ENCODE measurements at places on chromosomes 4 and X.

GRCh38 chr4:628311-628741 is 3.0 kb downstream of the PDE6B start:
- DNase-seq, result no peak

- no peak for DNase-seq
Observed at GRCh38 chr4:168550064-168550766, 53.4 kb downstream of the PALLD start.

DNA sequence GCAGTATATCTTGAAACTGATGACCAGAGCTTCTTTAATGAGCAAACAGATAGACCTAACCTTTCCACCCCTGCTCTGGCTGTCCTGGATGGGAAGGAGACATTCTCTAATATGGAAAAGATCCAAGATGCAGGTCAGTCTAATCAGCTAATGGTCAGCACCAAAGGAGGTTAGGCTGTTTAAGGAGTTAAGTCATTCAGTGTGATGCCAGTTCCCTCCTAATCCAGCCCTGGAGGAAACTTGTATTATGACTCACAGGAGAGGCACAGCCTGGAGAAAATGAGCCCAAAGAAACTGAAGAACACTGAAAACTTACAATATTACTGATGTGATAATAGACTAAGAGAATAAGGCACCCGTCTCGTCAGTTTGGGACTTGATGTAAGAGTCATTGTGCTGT is 323.0 kb downstream of the HNRNPD start:
- DNase-seq, result no peak

- DNase-seq, result no peak
Observed at GRCh38 chr4:73311428-73311827, 52.8 kb upstream of the ANKRD17 start.

DNA sequence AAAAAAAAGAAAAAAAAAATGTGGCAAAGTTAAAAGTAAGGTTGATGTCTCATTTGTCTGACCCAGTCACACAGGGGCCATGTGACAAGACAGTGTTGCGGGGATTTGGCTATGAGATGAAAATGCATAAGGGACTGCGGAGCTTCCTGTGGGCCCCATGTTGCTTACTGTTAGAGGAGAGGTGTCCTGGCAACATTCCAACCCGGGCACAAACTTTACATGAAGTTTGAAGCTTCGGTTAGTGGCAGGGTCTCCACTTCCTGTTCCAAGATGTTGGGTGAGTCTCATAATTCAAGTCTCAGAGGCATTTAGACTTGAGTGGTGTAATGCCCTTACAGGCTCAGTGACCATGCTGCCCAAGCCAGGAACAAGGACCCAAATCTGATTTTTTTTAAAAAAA is 111.3 kb downstream of the MAML3 start:
- no peak for DNase-seq

DNA sequence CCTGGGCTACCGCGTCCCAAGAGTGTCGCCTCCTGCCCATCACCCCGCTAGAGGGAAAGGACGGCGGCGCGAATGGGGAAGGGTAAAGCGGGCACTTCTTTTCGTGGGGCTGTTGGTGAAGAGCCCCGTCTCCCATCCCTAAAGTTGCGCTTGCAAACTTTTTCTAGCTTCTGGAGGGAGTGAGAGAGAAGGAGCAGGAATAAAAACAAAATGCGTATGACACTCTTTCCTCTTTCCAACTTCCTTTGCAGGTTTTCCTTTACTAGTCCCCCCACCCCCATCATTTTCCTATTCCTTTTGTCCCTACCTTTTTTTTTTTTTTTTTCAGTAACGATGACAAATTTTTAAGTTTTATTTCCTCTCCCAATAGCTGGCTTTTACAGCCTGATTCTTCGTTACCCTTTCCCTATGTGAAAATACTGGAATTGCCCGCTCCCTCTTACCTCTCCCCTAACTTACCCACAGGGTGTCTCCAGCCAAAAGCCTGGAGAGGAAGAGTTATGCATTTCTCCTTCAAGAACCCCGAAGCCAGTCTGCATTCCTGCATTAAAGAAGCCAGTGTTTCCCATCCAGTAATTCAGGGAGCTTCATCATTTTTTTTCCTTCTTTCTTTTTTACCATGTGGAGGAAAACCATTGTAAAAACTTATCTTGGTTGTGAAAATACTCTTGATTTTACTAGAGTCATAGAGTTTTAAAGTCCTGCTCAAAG is 613 bp upstream of the ARSJ start:
- no peak for DNase-seq

GRCh38 chr4:120773641-120774040 is 148.9 kb downstream of the PRDM5 start:
- DNase-seq, result no peak

DNA sequence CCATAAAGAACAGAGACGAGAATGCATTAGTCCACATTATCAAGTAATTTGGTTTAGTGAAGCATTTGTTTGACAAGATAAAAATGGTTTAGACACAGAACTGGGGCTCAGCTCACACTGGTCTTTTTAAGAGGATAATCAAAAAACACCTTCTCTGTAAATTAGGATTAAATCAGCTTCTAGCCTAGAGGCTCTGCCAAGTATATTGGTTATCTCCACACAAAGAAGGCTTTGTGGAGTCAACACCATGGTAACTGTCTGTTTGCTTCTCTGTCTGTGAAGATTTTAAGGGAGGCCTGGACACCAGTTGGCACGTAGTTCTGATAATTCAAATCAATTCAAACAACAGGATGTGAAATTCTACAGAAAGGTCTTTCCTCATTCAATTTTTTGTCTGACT is 687.0 kb downstream of the DMD start:
- no peak for DNase-seq

DNA sequence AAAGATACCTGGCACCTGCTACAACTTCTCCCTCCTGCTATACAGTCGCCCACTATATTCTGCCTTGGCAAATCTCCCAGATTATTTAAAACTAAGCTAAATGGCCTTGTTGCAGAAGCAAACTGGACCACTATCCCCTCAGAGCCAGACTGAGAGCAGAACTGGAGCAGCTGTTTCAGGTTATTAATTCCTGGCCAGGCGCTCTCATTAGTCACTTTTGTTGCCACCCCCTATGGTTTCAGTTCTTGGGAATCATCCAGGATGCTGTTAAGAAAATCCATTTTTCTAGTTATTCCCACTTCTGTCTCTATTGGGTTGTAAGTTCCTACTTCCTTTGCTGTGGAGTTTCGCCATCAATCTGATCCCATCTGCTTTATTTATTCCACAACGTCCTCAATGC is 30.1 kb downstream of the ADGRA3 start:
- no peak for DNase-seq

GRCh38 chrX:2632533-2633504 is 58.3 kb upstream of the CD99 start:
- no peak for DNase-seq

- DNase-seq, result no peak
Observed at GRCh38 chr4:95869961-95870500, 30.1 kb downstream of the PDHA2 start.

DNA sequence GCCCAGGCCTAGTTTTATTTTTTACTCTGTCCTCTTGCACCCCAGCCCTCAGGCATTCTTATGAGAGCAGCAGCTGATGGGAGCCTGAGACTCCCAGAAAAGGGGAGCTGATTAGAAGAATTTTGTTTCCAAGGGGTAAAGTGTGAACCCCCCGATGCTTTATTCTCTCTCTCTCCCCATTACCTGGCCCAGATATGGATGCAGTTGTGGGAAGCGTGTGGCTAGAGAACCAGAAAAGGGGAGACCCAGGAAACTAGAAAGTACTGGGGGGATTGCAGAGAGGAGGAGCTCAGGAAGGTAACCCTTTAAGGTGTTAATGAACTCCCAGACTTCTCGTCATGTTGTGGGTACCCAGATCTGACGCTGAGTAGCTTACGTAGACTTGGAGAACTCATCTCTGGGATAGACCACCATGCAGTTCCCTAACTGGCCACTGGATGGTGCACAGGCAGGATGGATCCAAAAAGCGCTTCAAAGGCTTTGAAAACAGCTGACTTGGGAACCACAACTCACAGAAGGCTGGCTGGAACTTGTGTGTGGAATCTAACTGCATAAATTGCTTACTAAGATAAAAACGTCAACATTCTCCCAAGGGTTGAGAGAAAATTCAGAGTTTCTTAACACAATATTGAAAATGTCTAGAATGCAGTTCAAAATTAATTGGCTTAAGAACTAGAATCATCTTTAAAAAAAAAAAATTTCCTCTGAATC is 64.7 kb downstream of the TBC1D14 start:
- DNase-seq, result peak; percentile 76

DNA sequence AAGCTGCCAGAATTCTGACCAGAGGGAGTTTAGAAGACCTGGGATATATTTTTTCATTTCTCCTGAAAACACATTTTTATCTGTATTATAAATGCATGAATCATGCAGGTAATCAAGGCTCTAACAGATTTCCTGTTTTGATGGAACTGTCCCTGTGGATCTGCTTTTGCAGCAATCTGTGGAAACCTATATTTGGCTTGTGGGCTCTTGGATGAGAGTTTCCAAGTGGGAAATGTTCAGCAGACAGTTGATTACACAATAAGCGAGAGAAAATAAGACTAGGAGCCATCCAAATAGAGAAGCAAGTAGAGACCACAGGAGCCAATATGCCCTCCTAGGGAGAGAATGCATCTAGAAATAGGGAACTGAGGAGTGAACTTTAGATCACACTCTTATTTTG is 105.0 kb downstream of the NDST3 start:
- DNase-seq, result no peak

- DNase-seq, result no peak
Observed at GRCh38 chr4:185809121-185809520, 2.9 kb downstream of the SORBS2 start.

DNA sequence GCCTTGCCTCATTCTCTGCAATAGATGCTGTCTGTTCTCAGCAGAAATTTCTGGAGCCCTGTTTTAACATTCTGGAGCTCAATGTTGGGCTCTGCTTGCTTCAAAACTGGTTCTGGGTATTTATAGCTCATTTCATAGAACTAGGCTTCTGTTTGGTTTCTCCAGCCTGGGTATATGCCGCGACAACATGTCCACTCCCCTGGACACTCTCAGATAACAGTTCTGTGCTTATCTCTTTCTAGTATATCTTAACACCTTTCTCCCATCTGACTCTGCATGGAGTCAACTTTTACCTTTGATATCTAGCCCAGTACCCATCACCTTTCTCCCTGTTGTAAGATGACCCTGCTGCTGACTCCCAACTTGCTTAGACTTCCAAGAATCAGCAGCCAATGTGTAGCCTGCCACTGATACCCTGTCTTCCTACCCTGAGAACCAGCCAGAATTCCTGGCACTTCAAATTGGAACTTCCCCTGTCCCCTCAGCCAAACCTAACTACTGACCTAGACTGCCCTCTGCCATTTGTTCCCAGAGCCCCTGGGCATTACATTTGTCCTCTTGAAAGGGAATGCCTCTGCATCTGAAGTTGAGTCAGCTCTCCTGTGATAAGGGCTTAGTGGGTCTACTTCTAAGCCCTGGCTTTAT is 20.6 kb downstream of the PAGE1 start:
- DNase-seq, result no peak

GRCh38 chr4:1531683-1532548 is 125.7 kb upstream of the NKX1-1 start:
- DNase-seq, result no peak

DNA sequence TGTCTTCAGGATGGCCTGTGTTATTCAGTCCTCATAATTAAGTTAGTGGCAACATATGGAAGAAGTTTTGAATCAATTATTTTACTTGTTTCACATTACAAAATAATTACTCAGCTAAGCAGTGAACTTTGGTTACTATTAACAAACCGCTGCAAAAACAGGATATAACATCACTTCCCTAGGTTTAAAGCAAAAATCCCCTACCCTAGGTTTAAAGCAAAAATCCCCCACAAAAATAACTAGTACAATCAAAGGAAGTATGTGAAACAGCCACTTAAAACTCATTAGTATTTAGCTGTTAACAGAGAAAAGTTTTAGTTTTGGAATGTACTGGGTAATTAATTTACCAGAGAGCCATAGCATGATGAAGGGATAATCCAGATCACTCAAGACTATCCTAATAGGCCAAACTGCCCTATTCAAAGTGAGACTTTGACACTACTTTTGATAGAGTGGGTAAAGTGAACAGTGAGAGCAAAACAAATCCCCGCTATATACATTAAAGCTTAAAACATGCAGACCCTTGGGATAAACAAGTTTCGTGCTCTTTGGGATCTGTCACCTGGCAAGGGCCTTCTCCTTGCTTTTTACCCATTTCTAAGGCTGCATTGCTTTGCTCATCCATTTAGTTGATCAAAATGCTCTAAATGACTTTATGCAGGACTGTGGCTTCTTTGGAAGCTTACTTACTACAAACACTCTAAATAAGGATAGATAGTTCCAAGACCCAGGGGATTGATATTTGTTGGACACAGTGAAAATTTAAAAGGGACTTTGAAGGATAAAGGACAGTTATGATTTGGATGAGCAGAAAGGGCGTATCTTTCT is 36.4 kb upstream of the GPR174 start:
- DNase-seq, result no peak

DNA sequence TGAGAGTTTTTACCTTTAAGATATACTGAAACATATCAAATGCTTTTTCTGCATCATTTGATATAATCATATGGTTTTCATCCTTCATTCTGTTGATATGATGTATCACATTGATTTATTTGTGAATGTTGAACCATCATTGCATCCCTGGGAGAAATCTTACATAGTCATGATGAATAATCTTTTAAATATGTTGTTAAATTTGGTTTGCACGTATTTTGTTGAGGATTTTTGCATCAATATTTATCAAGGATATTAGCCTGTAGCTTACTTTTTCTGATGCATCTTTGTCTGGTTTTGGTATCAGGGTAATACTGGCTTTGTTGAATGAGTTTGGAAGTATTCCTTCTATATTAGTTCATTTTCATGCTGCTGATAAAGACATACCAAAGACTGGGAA is 541.4 kb downstream of the TLL1 start:
- DNase-seq, result no peak

DNA sequence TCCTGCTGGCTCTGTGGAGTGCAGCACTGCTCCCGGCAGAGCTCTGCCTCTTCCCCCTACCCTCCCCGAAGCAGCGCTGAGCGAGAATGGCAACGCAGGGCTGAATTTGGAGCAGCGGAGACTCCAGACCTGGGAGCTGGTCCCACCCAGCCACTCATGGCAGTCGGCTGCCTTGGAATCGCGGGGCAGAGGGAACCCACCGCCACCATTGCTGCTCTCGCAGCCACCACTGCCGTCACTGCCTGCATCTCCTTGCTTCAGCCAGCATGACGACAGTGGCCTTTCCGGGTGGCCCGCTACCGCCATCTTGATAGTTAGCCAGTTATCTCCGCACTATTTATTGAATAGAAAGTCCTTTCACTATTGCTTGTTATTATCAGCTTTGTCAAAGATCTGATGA is 321.5 kb upstream of the POU3F4 start:
- DNase-seq, result no peak
